Suppressor macrophage treated with lipopolysaccharide for 4 hours (primary cell): ENCODE measurements at places on chromosomes 2 and 18.

- DNase-seq = no peak
Observed at GRCh38 chr2:174594456-174594855, 3.1 kb downstream of the WIPF1 start.

DNA sequence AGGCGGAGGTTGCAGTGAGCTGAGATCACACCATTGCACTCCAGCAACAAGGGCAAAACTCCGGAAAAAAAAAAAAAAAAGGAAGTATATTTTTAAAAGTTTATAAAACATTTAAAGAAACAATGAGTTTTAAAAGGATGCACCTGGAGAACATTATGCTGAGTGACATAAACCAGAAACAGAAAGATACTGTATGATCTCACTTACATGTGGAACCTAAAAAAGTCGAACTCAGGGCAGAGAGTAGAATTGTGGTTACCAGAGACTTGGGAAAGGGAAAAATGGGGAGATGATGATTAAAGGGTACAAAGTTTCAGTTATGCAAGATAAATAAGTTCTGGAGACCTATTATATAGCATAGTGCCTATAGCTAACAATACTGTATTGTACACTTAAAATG is 52.8 kb upstream of the RTN4 start:
- peak; percentile 65 for DNase-seq

- no peak for DNase-seq
Observed at GRCh38 chr2:191049728-191050639, 36.0 kb upstream of the STAT1 start.

DNA sequence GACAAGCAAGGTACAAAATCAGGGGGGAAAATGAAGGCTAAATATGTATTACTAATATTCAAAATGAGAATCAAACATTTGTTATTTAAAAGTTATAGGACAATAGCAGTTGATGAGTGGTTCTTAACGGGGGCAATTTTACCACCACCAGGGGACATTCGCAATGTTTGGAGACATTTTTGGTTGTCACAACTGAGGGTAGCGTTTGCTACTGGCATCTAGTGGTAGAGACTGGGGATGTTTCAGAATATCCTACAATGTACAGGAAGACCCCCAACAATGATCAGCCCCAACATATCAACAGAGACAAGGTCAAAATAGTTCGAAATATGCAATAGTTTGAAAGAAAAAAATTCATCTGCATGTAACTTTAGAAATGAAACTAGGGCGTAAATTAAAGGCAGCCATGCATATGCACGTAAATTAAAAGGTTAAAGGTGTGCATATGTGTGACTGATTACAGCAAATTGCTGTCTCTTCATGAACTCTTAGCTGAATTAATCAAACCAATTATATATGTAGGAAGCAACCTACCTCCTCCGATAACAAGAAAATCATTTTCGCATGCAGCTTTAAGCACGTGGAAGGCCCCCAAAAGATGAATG is 61.2 kb upstream of the CUL3 start:
- peak; percentile 18 for DNase-seq

GRCh38 chr18:76402026-76402990 is 92.7 kb downstream of the ZNF516 start:
- DNase-seq = peak; percentile 27
